T-helper 2 cell treated with Interferon-gamma antibody and Interleukin-4, amounts not matched to agents 100 ng/mL and 5 ng/mL, for 36 hours (primary cell): ENCODE measurements at places on chromosomes 12 and 14. TPM values are rescaled to one million over a fixed set of nuclear protein-coding genes. Genes with fewer than 3 reads are reported as not detected.

Gene SART3
- total RNA-seq: 78.3 and 84.4 TPM in 2 replicates

Gene CCDC38
- 0.09 and 0.14 TPM in 2 replicates for total RNA-seq

Gene MAP3K9
- 5.6 and 5.7 TPM in 2 replicates for total RNA-seq

Gene TC2N
- total RNA-seq: 202 and 210 TPM in 2 replicates

Gene KRT75
- not detected in 2 replicates for total RNA-seq

Gene AICDA
- total RNA-seq: not detected in 2 replicates

Gene LTB4R
- 19.2 and 23.4 TPM in 2 replicates for total RNA-seq

Gene GRIP1
- not detected in 2 replicates for total RNA-seq

Gene NAA25
- 33.6 and 38.8 TPM in 2 replicates for total RNA-seq

Gene KRT2
- 0.07 and 0.09 TPM in 2 replicates for total RNA-seq

Gene SEC23A
- 50.8 and 58.3 TPM in 2 replicates for total RNA-seq

Gene CLEC2A
- not detected in 2 replicates for total RNA-seq

Gene SYNE3
- 51.8 and 52.8 TPM in 2 replicates for total RNA-seq

Gene SNAPC1
- total RNA-seq: 5.8 and 6.1 TPM in 2 replicates

Gene BATF
- 49.5 and 56.0 TPM in 2 replicates for total RNA-seq

Gene SLCO1B1
- not detected in 2 replicates for total RNA-seq

Gene MORN3
- total RNA-seq: 0.82 and 0.84 TPM in 2 replicates

Gene PLCZ1
- total RNA-seq: not detected in 2 replicates

Gene LRRC10
- not detected in 2 replicates for total RNA-seq
